ENCODE measurements at places on chromosomes 5 and 9. TPM values are rescaled to one million over a fixed set of nuclear protein-coding genes. Genes with fewer than 3 reads are reported as not detected.
A peak's percentile ranks its signal among the peaks of the same experiment; 100 is the strongest.

DNA sequence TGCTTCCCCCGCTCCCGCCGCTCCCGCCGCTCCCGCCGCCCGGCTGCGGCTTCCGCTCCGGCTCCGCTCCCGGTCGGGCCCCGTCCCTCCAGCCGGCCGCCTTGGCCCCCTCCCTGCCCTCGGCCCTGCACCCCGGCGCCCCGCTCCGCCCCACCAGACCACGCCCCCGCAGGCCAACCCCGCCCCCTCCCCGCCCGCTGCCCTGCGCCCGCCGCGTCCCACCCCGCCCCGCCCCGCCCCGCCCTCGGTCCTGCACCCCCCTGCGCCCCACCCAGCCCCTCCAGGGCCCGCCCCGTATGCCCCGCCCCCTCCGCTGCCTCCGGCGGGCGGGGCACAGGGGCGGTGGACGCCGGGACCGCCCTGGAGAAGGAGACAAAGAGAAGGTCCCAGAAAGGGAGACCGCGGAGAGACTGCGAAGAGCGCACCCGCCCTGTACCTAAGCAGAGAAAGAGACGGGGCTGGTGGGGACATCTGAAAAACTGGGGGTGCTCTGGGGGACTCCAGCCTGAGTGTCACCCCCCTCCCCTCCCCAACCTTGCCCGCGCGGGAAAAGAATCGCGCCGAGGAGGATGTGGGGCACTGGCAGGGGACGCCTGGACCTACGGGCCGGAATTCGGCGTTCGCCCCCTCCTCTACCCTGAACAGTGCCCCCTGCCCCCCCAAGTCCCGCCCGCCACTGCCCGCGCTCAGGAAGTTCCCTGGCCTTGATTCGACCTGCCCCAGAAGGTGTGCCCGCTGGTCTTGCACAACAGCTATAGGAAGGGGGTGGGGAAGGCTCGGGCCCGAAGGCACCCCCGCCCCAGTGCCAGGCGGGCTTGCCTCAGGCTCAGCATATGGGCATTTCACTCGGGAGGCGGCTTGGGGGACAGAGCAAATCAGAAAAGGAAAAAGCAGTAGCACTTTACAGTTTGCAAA, 42.8 kb upstream of the STXBP1 start:
- H3K4me3 ChIP-seq, result peak overlapping the region; percentile 75
- peak overlapping the region; percentile 94 for H3K27ac ChIP-seq
- H3K36me3 ChIP-seq, result no peaks in the 10 kb centered on the region
- peak; percentile 59 for DNase-seq
- H3K27me3 ChIP-seq, result no peaks in the 10 kb centered on the region
- peaks cover 21% of the 10 kb centered on the region for H3K4me1 ChIP-seq

GRCh38 chr5:145752947-145753346, 82.2 kb downstream of the PRELID2 start:
- no peaks in the 10 kb centered on the region for H3K27me3 ChIP-seq
- H3K4me1 ChIP-seq, result no peaks in the 10 kb centered on the region
- DNase-seq, result no peak
- H3K36me3 ChIP-seq, result peaks cover 13% of the 10 kb centered on the region
- H3K27ac ChIP-seq, result no peak overlapping the region
- no peak overlapping the region for H3K4me3 ChIP-seq

DNA sequence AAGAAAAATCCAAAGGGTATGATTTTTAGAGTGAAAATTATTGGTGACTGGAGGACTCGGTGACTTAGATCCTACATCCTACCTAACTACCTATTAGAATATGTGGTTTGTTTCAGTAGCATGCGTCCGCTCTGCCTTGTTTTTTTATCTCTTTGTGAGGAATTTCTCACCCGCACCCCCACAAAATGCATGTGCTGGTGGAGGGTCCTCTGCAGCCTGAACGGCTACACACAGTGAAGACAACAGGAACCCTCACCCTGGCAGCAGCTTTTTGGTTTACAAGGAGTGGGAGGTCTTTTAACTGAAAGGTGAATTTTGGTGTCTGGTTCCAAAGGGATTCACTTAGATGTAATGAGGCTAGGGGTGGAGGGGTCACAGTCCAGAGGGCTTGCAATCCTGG, 115.5 kb downstream of the GNA14 start:
- no peaks in the 10 kb centered on the region for H3K36me3 ChIP-seq
- H3K4me3 ChIP-seq, result no peak overlapping the region
- H3K4me1 ChIP-seq, result peaks cover 10% of the 10 kb centered on the region
- no peak overlapping the region for H3K27ac ChIP-seq
- DNase-seq, result no peak

- H3K4me1 ChIP-seq, result peaks cover 25% of the 10 kb centered on the region
- peak; percentile 73 for DNase-seq
- no peaks in the 10 kb centered on the region for H3K36me3 ChIP-seq
- H3K27ac ChIP-seq, result peak overlapping the region; percentile 5
These were observed 1.9 kb upstream of the CRB2 start for GRCh38 chr9:123353984-123354591.

DNA sequence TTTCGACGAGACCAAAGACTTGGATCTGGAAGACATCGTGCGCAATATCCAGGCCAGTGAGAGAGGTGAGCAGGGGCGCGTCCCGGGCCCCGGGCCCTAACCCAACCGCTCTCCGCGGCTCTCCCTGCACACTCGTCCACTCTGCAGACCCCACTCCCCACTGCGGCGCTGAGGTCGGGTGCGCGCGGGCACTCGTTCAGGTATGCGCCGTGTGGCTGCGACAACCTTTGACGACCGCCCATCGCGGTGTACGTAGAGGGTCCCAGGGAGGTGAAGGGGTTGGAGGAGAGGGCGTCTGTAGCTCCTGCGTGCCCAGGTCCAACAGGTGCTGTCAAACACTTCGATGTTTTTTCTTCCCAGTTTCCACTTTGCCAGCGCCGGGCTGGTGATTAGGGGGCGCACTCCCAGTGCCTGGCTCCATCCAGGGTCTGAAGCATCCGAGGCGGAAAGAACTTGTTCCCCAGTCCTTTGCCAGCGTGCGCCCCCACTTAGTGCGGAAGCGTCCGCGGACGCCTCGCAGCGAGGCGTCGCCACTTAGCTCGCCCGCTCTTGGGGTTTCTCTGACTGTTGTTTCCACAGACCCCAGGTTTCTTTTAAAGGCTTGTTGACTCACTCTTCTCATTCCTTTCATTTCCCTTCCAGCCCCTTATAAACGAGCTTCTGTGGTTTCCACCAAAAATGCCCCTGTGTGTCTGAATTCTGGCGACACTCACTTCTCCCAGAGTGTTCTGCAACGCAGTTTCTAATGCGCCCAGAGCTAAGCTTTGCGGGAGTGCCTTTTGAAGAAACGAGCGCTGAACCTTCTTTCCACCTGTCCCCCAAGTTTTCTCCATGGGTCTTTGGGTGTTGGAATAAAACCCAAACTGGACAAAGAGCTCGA, 1.6 kb downstream of the NPR3 start:
- peaks cover 22% of the 10 kb centered on the region for H3K4me1 ChIP-seq
- H3K27me3 ChIP-seq, result peaks cover 87% of the 10 kb centered on the region

- no peak for DNase-seq
- H3K36me3 ChIP-seq, result no peaks in the 10 kb centered on the region
- H3K4me3 ChIP-seq, result no peak overlapping the region
- no peaks in the 10 kb centered on the region for H3K27me3 ChIP-seq
These were observed 132.1 kb upstream of the MTAP start for GRCh38 chr9:21670374-21670773.

DNA sequence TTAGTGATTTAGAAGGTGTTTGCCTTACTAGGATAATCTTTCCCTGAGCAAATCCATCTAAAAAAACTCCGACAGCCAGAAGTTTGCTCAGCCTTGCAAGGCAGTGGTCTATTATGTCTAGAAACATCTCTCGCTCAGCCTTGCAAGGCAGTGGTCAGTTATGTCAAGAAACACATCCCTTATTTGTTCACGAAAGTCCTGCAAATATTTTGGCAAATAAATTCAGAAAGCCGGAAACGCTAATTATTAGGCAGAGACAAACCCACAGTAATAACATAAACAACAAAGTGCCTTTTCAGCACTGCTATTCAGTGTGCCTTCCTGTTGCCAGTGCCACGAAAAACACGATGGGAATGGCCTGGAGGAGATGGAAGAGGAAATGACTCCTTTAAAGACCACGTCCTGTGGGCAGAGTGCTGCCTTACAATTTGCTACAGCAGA, 184.5 kb downstream of the GNAQ start:
- H3K27me3 ChIP-seq, result no peaks in the 10 kb centered on the region
- H3K4me3 ChIP-seq, result no peak overlapping the region
- H3K27ac ChIP-seq, result no peak overlapping the region
- H3K36me3 ChIP-seq, result peaks cover 2% of the 10 kb centered on the region

DNA sequence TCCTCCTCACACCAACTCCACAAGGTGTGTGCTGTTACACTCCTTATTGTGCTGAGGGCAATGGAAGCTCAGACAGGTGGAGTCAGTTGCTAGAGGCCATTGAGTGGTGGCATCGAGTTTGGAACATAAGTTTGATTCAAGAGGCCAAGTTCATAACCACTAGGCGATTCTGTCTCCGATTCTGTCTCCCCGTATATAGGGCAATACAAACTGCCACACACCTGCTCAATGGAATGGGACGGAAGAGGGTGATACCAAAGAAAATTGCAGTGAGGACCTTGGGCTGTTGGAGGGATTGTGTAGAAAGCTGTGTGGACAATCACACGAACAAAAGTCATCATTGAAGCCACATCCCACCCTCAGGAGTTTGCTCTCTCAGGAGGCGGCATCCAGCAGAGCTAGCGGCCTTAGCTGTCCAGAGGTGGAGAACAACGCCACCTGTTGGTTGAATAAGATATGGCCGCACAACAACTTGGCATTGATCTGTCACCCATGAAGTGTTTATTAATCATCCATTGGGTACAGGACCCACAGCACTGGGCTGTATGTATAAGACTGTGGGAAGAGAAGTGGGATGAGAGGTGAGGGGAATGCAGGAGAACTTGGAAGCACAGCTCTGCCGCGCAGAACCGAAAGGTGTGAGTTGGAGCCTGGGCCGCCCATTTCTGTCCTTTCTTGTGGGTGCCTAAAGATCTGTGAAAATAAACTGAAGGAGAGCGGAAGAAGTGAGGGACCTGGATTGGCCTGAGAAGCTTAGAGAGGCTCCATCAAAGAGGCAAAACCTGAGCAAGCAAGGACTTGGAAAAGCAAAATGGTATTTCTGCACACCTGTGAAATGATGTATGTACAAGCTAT, 16.1 kb upstream of the NEUROG1 start:
- peaks cover 1% of the 10 kb centered on the region for H3K4me1 ChIP-seq
- no peak overlapping the region for H3K4me3 ChIP-seq
- H3K36me3 ChIP-seq, result no peaks in the 10 kb centered on the region
- H3K27me3 ChIP-seq, result peaks cover 66% of the 10 kb centered on the region
- H3K27ac ChIP-seq, result no peak overlapping the region

- DNase-seq, result no peak
- peaks cover 9% of the 10 kb centered on the region for H3K4me1 ChIP-seq
- H3K36me3 ChIP-seq, result no peaks in the 10 kb centered on the region
- no peaks in the 10 kb centered on the region for H3K27me3 ChIP-seq
- no peak overlapping the region for H3K4me3 ChIP-seq
- no peak overlapping the region for H3K27ac ChIP-seq
These were observed 164.1 kb downstream of the WDR70 start for GRCh38 chr5:37543216-37543615.

DNA sequence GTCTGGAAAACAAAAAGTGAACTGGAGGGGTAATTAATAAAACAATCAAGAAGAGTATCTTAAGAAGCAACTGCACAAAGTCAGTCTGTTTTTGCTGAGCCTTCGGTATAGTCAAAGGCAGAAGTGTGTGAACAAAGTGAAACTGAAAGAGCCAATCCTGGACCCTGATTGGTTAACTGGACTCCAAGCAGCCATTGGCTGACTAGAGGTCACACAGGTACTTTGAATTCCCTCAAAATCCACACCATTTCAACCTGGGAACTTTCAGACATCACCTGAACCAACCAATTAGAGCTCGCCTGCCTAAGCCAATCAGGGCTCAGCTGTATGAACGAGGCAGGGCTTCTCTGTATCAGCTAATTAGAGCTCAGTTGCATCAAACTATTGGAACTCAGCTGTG, 286.7 kb downstream of the TLE4 start:
- no peaks in the 10 kb centered on the region for H3K4me1 ChIP-seq
- no peak overlapping the region for H3K27ac ChIP-seq
- no peaks in the 10 kb centered on the region for H3K27me3 ChIP-seq
- no peaks in the 10 kb centered on the region for H3K36me3 ChIP-seq
- DNase-seq, result no peak

DNA sequence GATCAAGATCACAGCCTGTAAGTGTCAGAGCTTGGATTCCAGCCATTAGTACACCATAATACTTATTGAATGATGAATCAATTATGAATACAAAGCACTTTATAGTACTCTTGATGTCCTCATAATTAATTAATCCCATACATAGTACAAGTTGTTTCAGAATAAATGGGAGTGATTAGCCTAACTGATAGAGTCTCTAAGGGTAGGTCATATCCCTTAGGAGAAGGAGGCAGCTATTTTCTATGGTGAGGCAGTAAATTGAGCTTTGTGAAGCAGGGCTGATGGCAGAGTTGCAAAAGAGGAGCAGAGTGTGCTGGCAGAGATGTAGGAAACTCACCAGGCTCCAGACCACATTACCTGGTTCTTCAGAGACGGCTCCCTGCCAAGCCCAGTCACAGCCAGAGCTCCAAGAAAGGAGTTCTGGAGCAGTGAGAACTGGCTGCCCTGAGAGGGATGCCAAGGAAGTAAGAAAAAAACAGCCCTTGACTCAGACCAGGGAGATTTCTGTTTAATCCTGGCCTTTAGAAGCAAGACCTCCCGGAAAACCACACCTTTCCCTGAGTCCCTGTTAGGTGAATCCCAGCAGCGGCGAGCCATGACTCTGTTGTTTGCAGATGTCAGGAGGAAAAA, 112.9 kb downstream of the SH3TC2 start:
- DNase-seq, result no peak
- H3K4me1 ChIP-seq, result no peaks in the 10 kb centered on the region
- no peak overlapping the region for H3K27ac ChIP-seq
- H3K4me3 ChIP-seq, result no peak overlapping the region
- H3K36me3 ChIP-seq, result no peaks in the 10 kb centered on the region

Gene SLC4A9
- total RNA-seq, result 0.58 TPM

Gene TERT
- 4.3 TPM for total RNA-seq

Gene PHF24
- 0.29 TPM for total RNA-seq

Measured in progenitor cell of endocrine pancreas (in vitro differentiated cells).